Small intestine (tissue), 16 donors: ENCODE measurements at places on chromosomes 2 and 18.

DNA sequence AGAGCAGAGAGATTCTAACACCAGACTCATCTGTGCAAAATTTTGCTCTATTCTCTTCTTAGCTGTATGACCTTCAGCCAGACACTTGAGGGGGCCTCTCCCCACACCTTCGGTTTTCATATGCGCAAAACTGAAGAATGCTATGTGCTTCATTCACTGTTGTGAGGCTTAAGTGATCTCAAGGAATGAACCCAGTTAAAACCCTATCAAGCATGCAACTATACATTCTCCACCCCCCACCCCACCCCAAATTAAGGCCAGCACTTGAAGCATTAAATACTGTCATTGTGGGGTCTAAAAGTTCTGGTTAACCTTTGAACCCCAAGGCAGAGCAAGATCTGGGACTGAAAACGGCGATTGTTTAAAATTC is 10.0 kb downstream of the PCARE start:
- no peak for DNase-seq

GRCh38 chr2:99096728-99097127 is 44.8 kb upstream of the C2orf15 start:
- no peak for DNase-seq

GRCh38 chr2:227000123-227000522 is 163.9 kb downstream of the COL4A4 start:
- DNase-seq, result no peak

DNA sequence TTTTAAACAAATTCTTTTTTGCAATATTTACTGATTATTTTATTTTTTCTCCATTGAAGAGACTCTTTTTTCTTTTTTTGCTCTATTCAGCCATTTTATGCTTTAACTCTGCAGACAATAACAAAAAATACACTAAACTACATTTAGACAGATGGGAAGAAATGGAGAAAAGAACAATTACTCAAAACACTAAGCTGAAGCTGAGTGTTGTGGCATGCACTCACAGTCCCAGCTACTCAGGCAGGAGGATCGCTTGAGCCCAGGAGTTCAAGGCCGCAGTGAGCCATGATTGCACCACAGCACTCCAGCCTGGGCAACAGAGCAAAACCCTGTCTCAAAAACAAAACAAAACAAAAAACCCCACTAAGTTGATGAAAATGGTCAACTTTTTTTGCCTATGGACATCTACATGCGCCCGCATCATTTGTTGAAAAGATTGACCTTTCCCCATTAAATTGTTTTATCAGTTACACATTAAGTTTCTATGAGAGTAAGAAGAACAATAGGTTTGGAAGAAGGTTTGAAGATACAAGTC is 43.0 kb downstream of the E2F6 start:
- DNase-seq, result no peak

- no peak for DNase-seq
Measured at GRCh38 chr18:48019557-48020325, 89.3 kb upstream of the SMAD2 start.

DNA sequence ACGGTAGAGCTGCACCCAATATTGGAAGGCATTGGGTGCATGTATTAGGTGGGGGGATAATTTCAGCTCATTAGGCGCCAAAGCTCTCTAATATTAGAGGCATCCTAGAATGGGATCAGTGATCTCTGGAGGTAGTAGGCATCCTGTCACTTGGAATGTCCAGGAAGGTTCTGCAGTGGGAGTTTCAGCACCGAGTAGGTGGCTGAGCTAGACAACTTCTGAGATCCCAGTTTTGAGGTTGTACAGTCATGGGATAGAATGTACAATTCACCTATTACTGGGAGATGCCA is 210.9 kb downstream of the MYCN start:
- no peak for DNase-seq

GRCh38 chr2:133705287-133705686 is 137.0 kb upstream of the NCKAP5 start:
- DNase-seq, result no peak

DNA sequence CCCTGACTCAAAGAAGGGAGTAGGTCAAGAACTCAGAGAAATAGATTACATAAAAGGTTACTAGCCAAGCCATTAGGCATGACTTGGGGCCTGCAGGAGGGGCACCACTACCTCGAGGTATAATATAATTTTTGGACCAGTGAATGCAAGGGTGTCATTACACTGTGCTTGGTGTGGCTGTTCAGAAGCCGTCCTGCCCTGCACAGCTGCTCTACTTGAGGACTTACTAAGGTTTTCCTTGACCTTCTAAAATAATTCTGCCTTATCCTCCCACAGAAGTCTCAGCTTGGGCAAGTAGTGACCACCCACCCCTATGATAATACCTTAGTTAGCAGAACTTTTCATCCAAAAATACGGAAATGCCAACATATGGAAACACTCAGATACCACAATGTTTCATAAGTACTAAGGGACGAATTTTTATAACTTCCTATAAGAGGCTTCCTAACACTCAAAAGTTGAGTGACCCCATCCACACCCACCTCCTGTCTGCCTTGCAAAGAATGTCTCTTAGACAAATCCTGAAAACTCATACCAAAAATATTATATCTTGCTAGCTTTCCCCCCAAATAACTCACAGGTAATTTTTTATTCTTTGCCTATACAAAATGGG is 17.7 kb upstream of the ATG16L1 start:
- DNase-seq, result no peak

DNA sequence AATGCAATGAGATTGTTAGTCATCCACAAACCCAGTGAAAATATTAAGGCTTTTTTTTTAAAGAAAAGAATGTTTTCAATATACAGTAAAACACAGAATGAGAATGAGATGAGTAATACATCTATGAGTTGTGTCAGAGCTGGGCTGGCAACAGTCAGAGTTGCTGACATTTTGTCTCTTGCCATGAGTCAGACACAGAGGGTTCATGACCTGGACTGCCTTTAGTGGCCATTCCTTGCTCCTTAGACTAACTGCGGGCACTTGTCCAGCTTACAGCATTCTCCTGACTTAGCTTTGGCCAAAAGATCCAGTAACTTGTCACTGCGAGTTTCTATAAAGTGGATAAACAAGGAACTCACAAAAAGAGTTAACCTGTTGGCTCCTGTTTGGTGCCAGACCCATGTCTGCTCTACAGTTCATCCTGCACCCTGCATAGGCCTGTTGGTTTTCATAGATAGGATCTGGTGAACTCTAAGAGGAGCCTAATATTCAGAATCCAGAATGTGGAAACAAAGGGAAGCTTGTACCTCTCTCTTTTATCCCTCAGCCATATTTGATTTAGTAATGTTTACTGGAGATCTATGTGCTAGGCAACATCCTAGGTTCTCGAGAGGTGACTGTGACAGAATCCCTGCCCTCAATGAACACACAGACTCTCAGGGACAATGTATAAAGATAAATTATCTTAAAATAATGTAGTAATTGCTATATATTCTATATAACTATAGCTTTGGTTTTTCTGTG is 391.5 kb upstream of the VWC2L start:
- no peak for DNase-seq

DNA sequence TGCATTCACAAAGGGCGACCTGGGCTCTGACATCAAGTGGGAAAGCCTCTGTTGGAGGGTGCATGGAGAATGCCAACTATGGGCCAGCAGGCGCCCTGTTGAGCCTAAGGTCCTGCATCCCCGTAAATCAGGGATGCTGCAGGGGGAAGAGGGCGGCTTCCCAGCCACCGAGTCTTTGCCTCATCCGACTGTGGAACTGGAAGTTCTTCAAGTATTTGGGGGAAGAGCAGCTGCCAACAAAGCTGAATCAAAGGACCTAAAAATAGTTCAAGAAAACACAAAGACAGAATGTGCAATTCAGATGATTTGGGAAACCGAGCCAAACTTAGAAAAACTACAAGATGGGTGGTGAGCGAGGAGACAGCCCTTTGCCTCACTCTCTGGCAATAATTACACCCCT is 281.1 kb upstream of the MGAT5 start:
- DNase-seq, result no peak

GRCh38 chr2:54065411-54065810 is 50.0 kb upstream of the ACYP2 start:
- no peak for DNase-seq

DNA sequence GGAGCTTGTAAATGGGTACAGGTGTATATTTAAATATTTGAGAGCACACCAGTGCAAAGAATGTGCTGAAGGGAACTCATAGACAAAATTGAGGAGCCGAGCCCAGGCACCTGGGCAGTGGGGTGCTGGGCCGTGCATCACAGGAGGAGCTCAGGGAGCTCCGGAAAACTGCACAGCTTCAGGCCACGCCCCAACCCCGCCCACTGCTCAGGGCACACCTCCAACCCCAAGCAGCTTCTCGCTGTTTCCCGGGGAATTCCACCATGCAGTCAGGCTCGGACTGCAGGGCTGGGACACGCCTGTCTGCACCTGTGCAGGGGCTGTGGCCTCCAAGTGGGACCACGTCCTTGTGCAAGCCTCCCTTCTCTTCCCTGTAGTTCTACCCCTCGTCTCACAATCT is 243.0 kb downstream of the HDAC4 start:
- DNase-seq, result peak; percentile 72

DNA sequence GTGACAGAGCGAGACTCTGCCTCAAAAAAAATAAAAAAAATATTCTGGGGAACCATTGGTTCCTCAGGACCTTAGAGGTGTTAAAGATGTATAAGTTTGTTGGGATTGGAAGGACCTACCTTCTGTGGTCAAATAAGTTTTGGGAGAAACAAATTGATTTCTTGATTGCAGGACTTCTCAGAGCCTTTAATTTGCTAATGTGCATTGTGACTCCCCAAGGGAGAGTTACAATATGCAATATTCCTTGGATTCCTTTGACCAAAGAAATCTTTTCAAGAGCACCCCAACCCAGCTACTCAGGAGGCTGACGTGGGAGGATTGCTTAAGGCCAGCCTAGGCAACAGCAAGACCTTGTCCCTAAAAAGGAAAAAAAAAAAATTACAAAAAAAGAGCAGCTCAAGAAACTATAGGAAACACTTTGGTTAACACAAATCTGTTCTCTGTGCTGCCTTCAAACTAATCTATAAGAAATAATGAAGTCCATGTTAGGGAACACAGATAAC is 6.5 kb downstream of the NAGK start:
- no peak for DNase-seq

- DNase-seq, result no peak
Measured at GRCh38 chr2:71423817-71424420, 29.4 kb upstream of the DYSF start.

DNA sequence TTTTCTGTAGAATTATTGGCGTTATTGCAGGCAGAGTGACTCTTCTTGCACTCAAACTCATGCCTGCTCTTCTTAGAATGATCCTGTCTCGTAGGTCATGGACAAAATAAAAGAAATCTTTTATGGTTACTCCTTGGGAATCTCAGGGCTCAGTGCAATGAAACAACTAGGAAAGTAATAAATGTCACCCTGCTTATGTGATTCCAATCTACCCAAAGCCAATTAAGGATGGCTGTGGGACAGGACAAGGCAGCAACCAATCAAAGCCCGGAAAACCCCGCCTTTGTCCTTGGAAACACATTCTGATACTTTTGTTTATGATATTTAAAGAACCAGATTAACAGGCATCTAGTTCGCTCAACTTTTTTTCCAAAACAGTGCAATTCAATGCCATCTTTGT is 53.0 kb downstream of the GRB14 start:
- DNase-seq, result no peak

DNA sequence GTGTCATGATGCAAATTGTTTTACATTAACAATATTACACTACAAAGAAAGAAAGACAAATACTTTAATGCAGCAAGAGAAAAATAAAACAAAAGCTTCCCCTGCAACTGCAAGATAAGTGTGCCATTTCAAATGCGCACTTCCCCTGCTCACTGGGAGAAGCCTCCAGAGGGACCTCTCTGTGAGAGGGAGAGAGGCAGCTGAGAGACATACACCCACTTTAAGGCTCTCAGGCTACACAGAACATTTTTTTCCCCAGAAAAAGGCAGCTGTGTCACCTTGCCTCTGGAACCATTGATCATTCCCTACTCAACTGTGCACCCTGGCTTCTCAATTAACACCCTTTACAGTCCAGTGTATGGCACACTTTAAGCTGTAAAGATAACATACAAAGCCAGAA is 75.2 kb downstream of the DPP4 start:
- no peak for DNase-seq

GRCh38 chr2:59195851-59196250 is 954.7 kb upstream of the FANCL start:
- no peak for DNase-seq

GRCh38 chr18:68714366-68714711 is 569 bp downstream of the TMX3 start:
- no peak for DNase-seq

- DNase-seq, result no peak
Measured at GRCh38 chr2:239008677-239009588, 161.0 kb downstream of the TWIST2 start.

GRCh38 chr2:216030216-216030615 is 16.9 kb upstream of the MREG start:
- DNase-seq, result no peak

DNA sequence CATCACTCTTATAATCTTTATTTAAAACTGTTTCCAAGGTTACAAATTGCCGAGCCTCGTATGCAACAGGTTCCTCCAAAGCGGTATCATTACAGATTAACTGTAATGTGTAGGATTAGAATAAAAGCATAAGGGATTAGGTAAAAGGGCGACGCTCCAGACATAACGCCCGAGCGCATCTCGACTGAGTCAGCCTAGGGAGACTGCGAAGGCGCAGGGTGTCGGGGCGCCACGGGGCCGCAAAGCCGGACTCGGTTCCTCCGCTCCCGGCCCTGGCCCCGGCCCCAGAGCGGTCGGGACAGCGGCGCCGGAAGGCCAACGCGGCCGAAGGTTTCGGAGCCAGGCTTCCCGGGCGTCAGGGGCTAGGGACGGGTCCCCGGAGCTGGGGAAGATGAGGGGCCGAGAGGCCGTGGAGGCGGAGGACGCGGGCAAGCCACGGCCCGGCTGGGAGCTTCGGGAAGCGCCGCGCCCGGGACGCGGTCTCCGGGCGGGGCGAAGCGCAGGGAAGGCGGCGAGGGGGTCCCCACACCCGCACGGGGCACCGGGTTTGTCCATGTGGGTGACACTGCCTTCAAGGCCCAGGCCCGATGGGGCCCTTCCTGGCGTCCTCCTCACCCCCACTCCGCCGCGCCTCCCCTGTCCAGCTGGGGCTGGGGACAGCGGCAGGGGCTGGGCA is 12.9 kb upstream of the SIX3 start:
- no peak for DNase-seq

DNA sequence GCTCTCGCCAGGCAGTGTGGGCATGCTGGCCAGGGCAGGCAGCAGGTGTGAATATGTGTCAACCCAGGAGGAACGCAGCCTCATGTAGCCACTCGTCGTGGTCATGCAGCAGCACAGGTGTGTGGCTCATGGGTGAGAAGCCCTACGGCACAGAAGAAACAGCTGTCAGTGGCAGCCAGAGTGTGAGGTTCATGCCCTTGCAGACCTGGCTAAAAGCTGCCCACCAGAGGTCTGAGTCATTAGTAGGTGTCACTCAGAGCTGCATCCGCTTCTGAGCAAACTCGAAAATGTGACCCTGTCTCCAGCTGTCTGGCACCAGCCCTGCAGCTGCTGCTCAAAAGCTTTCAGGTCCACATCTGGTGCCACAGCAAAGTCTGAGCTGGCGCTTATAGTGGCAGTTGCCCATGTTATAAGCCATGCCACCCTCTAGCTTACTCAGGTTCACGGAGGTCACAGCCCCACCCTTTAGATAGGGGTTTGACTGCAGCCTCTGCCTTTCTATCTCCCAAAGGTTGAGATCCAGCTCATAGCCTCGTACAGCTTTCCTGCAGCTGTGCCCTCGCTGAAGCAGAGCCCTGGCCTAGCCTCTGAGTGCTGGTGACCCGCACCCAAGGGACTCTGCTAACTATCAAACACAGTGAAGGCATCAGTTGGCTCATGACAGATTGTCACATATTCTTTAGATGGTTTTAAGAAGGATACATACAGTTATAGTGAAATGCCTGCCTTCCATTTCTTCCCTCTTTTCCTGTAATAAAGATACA is 195.0 kb downstream of the CCDC102B start:
- no peak for DNase-seq

GRCh38 chr2:182452456-182452990 is 25.7 kb upstream of the PDE1A start:
- no peak for DNase-seq
